Transverse colon (tissue), 4 donors: ENCODE measurements at places on chromosomes 13 and 19.

GRCh38 chr13:24381541-24382265, 72.3 kb downstream of the C1QTNF9 start:
- H3K36me3 ChIP-seq, result no peaks in the 10 kb centered on the region
- no peak overlapping the region for H3K27ac ChIP-seq
- no peaks in the 10 kb centered on the region for H3K27me3 ChIP-seq
- no peaks in the 10 kb centered on the region for H3K4me1 ChIP-seq

GRCh38 chr13:112712451-112713207, 22.8 kb downstream of the ATP11A start:
- no peaks in the 10 kb centered on the region for H3K36me3 ChIP-seq
- H3K4me3 ChIP-seq, result no peak overlapping the region
- DNase-seq, result no peak
- H3K27me3 ChIP-seq, result no peaks in the 10 kb centered on the region

- no peaks in the 10 kb centered on the region for H3K27me3 ChIP-seq
- no peak overlapping the region for H3K4me3 ChIP-seq
- peaks cover 17% of the 10 kb centered on the region for H3K4me1 ChIP-seq
- no peak for DNase-seq
- H3K27ac ChIP-seq, result no peak overlapping the region
Measured at GRCh38 chr19:38006361-38007045, 99.5 kb downstream of the SIPA1L3 start.

DNA sequence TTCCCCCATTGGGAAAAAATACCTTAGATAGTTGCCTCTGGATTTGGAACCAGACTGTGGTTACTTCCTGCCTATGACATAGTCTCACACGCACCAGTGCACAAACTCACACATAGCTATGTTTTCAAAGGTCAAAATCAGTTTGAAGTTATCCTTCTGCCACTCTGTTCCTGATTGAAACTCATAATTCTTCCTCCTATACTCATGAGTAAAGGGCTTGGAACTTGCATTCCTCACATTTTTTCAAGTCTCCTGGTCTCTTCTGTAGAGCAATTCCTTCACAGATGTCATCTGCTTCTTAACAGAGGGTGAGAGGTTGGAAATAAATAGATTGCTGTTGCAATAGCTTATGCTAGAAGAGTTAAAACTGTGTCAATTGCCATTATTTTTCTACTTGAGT, 18.6 kb upstream of the POSTN start:
- H3K4me1 ChIP-seq, result no peaks in the 10 kb centered on the region
- no peak overlapping the region for H3K4me3 ChIP-seq
- no peak for DNase-seq
- no peaks in the 10 kb centered on the region for H3K36me3 ChIP-seq
- no peaks in the 10 kb centered on the region for H3K27me3 ChIP-seq
- H3K27ac ChIP-seq, result no peak overlapping the region

DNA sequence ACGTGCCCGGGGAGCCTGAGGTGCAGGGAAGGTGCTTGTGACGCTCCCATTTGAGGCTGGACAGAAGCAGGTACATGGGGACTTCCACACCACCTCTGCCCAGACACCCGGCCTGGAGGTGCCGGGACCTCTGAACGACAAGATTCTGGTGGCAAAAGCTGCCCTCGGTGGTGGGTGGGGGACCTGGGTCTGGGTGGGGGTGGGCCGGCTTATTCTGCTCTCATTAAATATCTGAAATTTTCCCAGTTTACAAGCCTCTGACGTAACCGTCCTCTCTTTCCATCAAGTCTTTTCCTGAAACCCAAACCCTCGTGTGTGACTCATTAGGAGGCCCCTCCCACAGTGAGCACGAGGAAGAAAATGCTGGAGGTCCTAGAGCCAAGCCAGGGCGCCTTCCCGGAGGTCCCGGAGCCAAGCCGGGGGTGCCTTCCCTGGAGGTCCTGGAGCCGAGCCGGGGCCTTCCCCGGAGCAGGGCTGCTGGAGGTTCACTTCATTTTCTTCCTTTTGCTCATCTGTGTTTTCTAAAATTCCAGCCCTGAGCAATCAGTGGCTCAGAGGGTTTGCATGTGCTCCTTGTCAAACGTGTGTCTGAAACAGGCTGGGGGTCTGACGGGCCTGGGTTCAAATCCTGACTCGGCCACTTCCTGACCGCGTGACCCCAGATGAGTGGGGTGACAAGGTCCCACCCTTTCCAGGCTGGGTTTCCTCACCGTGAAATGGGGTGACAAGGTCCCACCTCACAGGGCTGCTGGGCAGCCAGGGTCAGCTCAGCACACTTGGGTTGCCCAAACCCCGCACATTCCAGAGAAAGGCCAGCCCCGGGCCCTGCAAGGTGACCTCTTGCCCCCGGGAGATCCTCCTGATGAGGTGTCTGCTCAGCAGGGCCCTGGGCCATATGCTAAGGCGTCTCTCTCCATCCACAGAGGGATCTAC, 10.0 kb downstream of the CFD start:
- H3K4me1 ChIP-seq, result peaks cover 15% of the 10 kb centered on the region
- DNase-seq, result peak; percentile 65
- peak overlapping the region; percentile 66 for H3K27ac ChIP-seq
- H3K27me3 ChIP-seq, result no peaks in the 10 kb centered on the region

- H3K4me1 ChIP-seq, result peaks cover 44% of the 10 kb centered on the region
- H3K4me3 ChIP-seq, result no peak overlapping the region
- DNase-seq, result no peak
- no peaks in the 10 kb centered on the region for H3K27me3 ChIP-seq
- H3K27ac ChIP-seq, result peak overlapping the region; percentile 91
Measured at GRCh38 chr19:2331601-2332246, 3.2 kb downstream of the SPPL2B start.

DNA sequence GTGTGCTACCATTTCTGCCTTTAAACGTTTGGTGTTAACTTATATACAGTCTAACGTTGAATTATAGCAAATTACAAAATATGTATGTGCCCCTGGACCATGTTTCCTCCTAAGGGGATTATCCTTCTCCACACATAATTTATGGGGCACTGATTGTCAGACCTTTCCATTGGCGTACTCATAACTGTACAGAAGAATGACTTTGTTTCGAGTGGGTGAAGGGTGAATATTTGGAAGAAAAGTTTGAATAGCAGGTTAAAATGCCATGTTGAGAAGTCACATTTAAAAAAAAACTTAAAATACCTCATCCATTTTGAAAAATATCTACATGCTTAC, 58.8 kb downstream of the SLC10A2 start:
- H3K4me1 ChIP-seq, result no peaks in the 10 kb centered on the region
- no peak overlapping the region for H3K4me3 ChIP-seq
- no peak for DNase-seq
- no peak overlapping the region for H3K27ac ChIP-seq
- H3K36me3 ChIP-seq, result no peaks in the 10 kb centered on the region

DNA sequence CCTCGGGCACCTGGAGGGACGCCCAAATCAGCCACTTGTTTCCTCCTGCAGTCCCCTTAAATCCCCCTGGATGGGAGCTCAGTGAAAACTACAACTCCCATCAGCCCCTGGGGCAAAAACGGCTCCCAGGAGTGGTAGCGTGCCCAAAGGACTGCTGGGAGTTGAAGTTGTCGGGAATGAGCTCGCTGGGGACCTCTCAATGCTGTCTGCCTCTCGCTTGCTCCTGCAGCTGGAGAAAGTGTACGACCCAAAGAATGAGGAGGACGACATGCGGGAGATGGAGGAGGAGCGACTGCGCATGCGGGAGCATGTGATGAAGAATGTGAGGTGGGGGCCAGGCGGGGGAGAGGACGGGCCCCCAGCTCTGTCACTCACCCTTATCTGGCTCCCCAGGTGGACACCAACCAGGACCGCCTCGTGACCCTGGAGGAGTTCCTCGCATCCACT, 14.7 kb upstream of the DHDH start:
- DNase-seq, result no peak
- no peak overlapping the region for H3K4me3 ChIP-seq
- H3K36me3 ChIP-seq, result peaks cover 38% of the 10 kb centered on the region
- no peak overlapping the region for H3K27ac ChIP-seq
- H3K4me1 ChIP-seq, result no peaks in the 10 kb centered on the region

GRCh38 chr13:40787062-40787461, 2.3 kb upstream of the SLC25A15 start:
- H3K27ac ChIP-seq, result peak overlapping the region; percentile 26
- DNase-seq, result no peak
- H3K27me3 ChIP-seq, result no peaks in the 10 kb centered on the region
- no peaks in the 10 kb centered on the region for H3K36me3 ChIP-seq
- H3K4me3 ChIP-seq, result no peak overlapping the region

DNA sequence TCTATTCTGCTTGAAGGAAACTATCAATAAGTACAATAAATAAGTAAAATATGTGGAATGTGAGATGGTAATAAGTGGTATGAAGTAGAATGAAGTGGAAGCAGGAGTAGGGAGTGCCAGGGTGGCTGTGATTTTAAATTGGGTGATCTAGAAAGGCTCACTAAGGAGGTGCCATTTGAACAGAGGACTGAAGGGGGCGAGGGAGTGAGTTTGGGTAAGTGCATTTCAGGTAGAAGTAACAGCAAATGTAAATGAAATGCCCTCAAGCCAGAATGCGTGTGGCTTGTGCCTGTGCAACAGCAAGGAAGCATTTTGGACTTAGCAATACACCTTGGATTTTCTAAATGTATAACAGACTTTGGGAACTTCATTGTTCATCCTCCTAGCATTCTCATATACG, 77.1 kb downstream of the CCNA1 start:
- H3K36me3 ChIP-seq, result no peaks in the 10 kb centered on the region
- no peak for DNase-seq
- no peak overlapping the region for H3K4me3 ChIP-seq
- no peaks in the 10 kb centered on the region for H3K27me3 ChIP-seq

GRCh38 chr19:2032296-2032941, 16.9 kb upstream of the BTBD2 start:
- H3K27ac ChIP-seq, result peak overlapping the region; percentile 93
- no peaks in the 10 kb centered on the region for H3K36me3 ChIP-seq
- H3K4me3 ChIP-seq, result no peak overlapping the region
- no peaks in the 10 kb centered on the region for H3K27me3 ChIP-seq
- H3K4me1 ChIP-seq, result peaks cover 27% of the 10 kb centered on the region

DNA sequence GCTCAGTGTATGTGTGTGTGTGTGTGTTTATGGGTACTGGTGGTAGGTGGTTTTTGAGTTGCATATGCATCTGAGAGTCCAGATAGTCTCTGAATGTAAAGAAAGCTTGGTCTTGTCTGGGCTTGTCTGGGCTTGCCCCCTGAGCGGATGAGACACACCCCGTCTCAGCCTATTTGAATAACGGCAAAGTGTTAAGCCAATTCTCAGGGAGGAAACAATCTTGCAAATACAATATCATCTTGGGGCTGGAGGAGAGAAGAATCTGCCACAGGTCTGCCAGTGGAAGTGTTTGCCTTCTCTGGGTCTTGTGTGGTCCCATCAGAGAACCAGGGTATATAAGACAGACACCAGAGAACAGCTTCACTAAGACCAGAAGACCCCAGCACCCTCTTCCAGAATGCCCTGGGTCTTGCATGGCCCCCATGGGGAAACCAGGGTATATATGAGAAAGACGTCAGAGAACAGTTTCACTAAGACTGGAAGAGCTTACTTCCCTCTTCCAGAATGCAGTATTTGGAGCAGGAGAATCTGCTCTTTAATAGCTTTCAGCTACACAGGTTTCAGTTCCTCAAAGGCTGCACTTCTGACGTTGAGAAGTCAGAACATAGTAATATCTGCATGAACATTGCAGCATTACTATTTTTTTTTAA, 13.3 kb downstream of the CD70 start:
- DNase-seq, result peak; percentile 25
- H3K4me1 ChIP-seq, result peaks cover 14% of the 10 kb centered on the region
- peak overlapping the region; percentile 10 for H3K27ac ChIP-seq
- no peaks in the 10 kb centered on the region for H3K36me3 ChIP-seq
- peaks cover under 1% of the 10 kb centered on the region for H3K27me3 ChIP-seq

GRCh38 chr13:74132776-74133656, 1.2 kb downstream of the KLF12 start:
- no peaks in the 10 kb centered on the region for H3K27me3 ChIP-seq
- H3K36me3 ChIP-seq, result no peaks in the 10 kb centered on the region
- DNase-seq, result peak; percentile 26

- H3K27ac ChIP-seq, result no peak overlapping the region
- no peak overlapping the region for H3K4me3 ChIP-seq
- no peak for DNase-seq
- H3K27me3 ChIP-seq, result no peaks in the 10 kb centered on the region
- no peaks in the 10 kb centered on the region for H3K4me1 ChIP-seq
Measured at GRCh38 chr19:56750658-56751057, 79.1 kb upstream of the ZNF835 start.

DNA sequence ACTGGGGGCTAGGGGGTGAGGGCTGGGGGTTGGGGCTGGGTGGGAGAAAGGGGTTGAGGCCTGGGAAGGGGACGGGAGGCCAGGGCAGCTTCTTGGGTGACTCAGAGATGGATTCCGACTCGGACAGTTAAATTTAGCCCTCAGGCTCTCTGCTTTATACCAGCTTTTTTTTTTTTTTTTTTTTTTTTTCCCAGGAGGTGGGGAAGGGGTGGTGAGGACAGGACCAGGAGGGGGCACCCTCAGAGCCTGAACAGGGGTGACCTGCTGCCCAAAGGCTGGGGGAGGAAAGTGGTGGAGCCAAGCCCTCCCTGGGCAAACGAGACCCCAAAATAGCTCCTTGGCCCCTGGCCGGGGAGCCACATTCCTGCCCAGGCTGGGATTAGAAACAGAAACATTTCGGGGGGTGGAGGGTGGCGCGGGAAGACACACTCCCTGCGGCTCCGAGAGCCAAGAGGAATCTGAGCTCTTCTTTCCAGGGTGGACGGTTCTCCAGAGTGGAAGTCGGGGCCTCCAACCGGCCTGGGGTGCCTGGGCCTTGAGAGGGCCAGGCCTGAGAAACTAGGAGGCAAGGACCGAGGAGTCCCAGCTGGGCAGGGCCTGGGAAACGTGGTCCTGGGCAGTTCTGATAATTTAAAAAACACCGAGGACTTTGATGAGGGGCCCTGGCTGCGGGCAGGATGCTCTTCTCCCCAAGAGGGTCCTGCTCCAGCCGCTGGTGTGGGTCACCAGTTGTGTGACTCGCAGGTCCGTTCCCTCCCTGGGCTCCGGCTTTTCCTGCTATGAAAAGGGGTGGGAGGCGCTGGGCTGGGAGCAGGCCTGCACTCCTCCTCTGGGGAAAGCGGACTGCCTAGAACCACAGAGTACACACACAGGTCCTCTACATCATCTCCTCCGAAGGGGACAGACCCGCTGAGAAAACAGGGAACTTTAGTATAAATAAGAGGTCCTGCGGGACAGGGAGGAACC, 813 bp upstream of the DMPK start:
- DNase-seq, result peak; percentile 52
- H3K27me3 ChIP-seq, result no peaks in the 10 kb centered on the region
- peak overlapping the region; percentile 53 for H3K4me3 ChIP-seq
- H3K27ac ChIP-seq, result peak overlapping the region; percentile 81
- H3K4me1 ChIP-seq, result peaks cover 12% of the 10 kb centered on the region

DNA sequence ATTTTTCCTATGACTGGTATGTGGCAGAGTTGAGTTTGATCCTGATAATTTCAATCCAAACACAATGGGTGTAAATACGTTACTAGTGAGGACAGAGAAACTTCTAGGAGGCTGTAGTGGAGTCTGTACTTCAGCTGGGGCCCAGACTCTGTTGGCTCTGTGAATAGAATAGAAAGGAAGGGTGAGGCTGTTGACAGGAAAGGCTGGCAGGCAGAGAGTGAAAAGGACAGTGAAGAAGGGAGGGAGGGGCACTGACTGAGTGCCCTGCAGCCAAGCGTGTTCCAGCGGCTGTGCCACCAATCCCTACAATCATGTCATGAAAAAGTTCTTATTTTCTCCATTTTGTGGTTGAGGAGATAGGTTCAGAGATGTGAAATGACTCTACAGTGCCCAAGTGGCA, 80.5 kb downstream of the MBNL2 start:
- H3K36me3 ChIP-seq, result no peaks in the 10 kb centered on the region
- peaks cover 13% of the 10 kb centered on the region for H3K4me1 ChIP-seq
- DNase-seq, result no peak
- H3K27me3 ChIP-seq, result no peaks in the 10 kb centered on the region
- H3K4me3 ChIP-seq, result no peak overlapping the region
- peak overlapping the region; percentile 20 for H3K27ac ChIP-seq

- no peak overlapping the region for H3K4me3 ChIP-seq
- no peaks in the 10 kb centered on the region for H3K36me3 ChIP-seq
- no peak for DNase-seq
- no peak overlapping the region for H3K27ac ChIP-seq
- H3K4me1 ChIP-seq, result no peaks in the 10 kb centered on the region
Measured at GRCh38 chr19:10831987-10832938, 3.7 kb downstream of the TMED1 start.
